ENCODE measurements at places on chromosomes 6 and 20. TPM values are rescaled to one million over a fixed set of nuclear protein-coding genes. Genes with fewer than 3 reads are reported as not detected.

DNA sequence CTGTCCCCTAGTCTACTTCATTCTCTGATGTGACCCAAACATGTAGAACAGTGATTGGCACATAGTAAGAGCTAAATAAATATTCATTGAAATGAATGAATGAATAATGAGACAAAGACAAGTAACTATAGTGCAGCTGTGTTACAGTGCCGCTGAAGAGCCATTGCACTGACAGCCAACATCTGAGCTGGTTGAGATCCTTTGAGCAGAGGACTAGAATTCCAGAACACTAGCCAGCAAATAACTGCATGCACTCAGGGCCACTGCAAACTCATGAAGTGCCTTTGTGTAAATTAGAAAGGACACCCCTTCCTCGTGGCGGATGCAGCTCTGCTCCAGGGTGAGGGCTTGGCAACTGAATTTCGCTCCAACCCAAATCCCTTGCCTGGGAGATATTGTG, 230.3 kb upstream of the CDYL start:
- H3K27ac ChIP-seq: no peak overlapping the region
- no peak for DNase-seq
- no peaks in the 10 kb centered on the region for H3K4me1 ChIP-seq
- H3K27me3 ChIP-seq: peaks cover 11% of the 10 kb centered on the region
- H3K4me3 ChIP-seq: no peak overlapping the region

DNA sequence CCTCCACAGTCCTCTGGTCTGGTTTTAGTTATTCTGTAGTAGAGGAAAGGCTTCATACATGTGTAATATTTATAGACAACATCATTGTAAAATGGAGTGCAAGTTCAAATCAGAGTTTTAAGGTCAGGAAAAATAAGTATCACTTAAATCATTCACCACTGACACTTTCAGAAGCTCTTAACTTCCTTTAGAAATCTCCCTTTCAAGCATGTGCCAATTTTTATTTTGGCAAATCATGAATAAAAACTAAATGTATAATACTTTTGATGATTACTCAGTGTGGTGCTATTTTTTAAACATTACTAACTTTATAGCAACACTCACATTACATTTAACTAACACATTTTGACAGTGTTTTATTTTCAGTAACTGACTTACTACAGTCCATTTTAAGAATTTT, 112.2 kb downstream of the OGFRL1 start:
- H3K4me1 ChIP-seq: peaks cover 4% of the 10 kb centered on the region
- H3K27ac ChIP-seq: no peak overlapping the region
- H3K36me3 ChIP-seq: no peaks in the 10 kb centered on the region
- no peak overlapping the region for H3K4me3 ChIP-seq
- DNase-seq: no peak
- H3K27me3 ChIP-seq: peaks cover 12% of the 10 kb centered on the region

DNA sequence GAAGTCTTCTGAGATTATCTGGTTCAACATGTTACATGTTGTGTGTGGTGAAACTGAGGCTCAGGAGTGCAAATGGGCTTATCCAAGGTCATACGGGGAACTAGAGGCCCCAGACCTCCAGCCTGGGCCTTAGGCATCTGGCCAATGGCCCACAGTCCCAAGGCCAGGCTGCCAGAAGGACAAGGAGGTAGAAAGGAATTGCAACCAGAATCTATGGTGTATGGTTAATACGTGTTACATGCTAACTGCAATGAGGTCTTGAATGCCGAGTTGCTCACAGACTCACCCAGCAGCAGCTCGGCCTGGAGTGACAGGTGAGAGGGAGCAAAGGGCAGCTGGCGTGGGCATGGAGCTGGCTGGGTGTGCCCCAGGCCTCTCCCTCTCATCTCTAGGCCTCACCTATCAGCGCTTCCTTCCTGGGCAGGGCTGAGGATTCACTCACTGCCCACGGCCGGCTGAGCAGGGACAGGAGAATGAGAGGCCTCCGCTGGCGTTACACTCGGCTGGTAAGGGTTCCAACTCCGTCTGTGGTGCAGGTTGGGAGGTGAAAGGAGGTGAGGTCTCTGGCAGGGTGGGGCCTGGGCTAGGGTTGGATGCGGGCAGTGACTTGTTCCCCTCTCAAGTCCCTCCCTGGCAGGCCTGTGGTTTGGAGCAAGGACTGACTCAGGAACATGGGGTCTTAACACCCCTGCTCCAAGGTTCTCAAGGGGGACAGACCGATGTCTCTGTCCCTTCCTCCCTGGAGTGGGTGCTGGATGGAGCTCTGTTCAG, at the start of gene TLDC2:
Gene TLDC2 (plus strand): TSS at position 437 of the 771 bp plus-strand sequence. CDS start 37 bp downstream, at position 474.
- DNase-seq: no peak
- no peaks in the 10 kb centered on the region for H3K27me3 ChIP-seq
- H3K36me3 ChIP-seq: no peaks in the 10 kb centered on the region
- no peak within 1 kb of the TSS for H3K27ac ChIP-seq

DNA sequence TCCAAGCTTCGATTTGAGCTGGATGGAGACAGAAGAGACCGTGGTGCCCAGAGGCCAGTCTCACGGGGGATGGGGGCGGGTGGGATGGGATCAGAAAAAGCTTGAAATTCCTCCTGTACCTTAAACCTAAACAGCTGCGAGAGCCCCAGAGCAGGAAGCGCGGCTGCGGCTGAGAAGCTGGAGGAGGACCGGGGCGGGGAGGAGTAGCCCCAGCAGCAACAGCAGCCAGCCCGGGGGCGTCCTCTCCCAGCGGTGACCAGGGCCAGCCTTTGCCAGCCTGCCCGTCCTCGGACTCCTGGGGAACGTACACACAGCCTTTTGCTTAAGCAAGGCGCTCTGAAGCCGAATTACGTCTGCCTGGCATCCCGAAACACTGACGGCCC, 17.4 kb upstream of the PRDM13 start:
- H3K36me3 ChIP-seq: no peaks in the 10 kb centered on the region
- DNase-seq: peak; percentile 35
- H3K4me3 ChIP-seq: peak overlapping the region; percentile 70
- H3K27me3 ChIP-seq: peaks cover 59% of the 10 kb centered on the region
- no peak overlapping the region for H3K27ac ChIP-seq
- H3K4me1 ChIP-seq: peaks cover 17% of the 10 kb centered on the region

- peaks cover 8% of the 10 kb centered on the region for H3K36me3 ChIP-seq
- peak overlapping the region; percentile 87 for H3K27ac ChIP-seq
- peaks cover 3% of the 10 kb centered on the region for H3K27me3 ChIP-seq
- DNase-seq: no peak
- H3K4me3 ChIP-seq: no peak overlapping the region
These were observed 68.7 kb upstream of the SNX9 start for GRCh38 chr6:157754351-157754750.

DNA sequence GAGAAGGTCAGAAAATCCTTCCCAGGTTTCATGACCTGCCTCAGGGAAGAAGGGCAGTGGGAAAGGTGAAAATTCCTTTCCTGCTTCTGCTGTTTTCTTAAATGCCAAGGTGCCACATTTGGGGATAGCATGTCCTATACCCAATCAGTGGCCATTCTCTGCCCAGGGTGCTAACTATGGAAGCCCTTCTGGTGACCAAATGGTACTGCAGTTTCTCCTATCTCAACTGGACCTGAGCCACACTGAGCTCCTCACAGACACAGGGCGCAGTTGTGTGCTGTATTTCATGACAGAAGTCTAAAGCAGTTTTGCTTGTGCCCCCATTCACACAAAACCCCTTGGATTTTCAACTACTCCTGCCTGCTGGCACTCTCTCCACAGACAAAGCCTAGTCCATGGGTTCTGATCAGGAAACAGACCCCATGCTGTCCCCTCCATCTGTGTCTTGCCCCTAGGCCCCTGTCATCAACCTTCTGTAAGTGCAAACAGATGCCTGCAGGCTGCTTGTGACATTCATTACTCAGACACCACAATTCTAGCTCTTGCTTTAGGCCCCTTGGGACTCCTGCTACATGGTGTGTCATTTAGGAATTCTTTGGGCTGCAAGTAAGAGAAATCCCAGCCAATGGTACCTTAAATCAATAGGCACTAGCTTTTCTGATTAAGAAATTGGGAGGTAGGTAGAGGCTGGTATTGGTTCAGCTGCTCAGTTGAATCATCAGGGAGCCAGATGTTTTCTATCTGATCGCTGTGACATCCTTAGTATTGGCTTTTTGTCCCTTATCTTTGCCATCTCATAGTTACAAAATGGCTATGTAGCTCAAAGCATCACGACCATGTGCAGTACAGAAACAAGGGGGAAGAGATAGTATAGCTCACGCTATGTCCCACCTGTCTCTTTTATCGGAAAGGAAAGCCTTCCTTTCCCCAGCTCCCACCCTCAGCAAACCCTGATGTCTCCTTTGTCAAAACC, 147.8 kb downstream of the CD83 start:
- H3K27ac ChIP-seq: no peak overlapping the region
- no peaks in the 10 kb centered on the region for H3K27me3 ChIP-seq
- DNase-seq: no peak
- H3K36me3 ChIP-seq: no peaks in the 10 kb centered on the region
- no peak overlapping the region for H3K4me3 ChIP-seq

Gene NHLRC1
- 0.11 TPM for total RNA-seq

Gene TPBG
- 0.33 TPM for total RNA-seq

All from activated CD4-positive, alpha-beta T cell treated with anti-CD3 and anti-CD28 coated beads for 36 hours (primary cell).